Breast epithelium (tissue), 4 donors: ENCODE measurements at places on chromosomes 3 and 15. TPM values are rescaled to one million over a fixed set of nuclear protein-coding genes. Genes with fewer than 3 reads are reported as not detected.

- DNase-seq = no peak
Measured at GRCh38 chr3:99909714-99910495, 92.2 kb downstream of the CMSS1 start.

DNA sequence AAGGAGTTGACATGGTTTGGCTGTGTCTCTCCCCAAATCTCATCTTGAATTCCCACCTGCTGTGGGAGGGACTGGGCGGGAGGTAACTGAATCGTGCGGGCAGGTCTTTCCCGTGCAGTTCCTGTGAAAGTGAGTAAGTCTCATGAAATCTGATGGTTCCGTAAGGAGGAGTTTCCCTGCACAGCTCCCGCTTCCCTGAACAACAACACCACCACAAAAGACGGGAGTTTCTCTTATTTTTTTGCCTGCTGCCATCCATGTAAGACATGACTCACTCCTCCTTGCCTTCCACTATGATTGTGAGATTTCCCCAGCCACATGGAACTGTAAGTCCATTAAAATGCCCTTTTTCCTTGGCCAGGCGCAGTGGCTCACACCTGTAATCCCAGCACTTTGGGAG, 22.7 kb downstream of the XXYLT1 start:
- DNase-seq = no peak

GRCh38 chr15:78434134-78434533, 3.9 kb upstream of the IREB2 start:
- DNase-seq = no peak

DNA sequence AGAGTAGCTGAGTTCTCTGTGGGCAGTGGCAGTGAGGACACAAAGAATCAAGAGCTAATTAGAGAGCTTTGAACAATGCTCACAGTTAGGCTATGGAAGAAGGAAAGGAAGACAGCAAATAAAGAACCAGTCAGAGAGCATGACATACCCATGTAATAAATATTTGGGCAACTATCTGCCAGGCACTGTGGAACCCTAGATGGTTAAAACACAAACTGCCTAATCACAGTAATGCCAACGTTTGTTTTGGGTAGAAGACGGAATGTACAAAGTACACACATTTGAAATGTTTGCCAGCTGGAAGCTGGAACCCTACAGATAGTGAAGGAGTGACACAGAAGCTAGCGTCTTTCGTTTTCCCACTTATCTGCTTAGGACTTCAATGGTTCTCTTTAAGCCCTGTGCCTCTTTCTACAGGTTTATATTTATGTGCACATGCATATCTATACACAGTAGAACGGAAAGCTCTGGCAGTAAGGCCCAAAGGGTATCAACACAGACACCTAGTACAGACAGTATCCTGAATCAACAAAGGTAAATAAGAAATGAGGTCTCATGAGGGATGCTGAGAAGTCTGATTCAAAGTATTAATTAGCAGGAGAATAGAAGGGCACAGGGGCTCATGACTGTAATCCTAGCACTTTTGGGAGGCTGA, 44.6 kb downstream of the ANKRD28 start:
- no peak for DNase-seq

TARS3 gene
- 21.3 TPM for total RNA-seq

RBPMS2 gene
- 1.9 TPM for total RNA-seq

IL17RC gene
- 59.6 TPM for total RNA-seq

C2CD4A gene
- total RNA-seq = not detected
